DMS153 (cell line): ENCODE measurements at places on chromosomes 16 and 17.

DNA sequence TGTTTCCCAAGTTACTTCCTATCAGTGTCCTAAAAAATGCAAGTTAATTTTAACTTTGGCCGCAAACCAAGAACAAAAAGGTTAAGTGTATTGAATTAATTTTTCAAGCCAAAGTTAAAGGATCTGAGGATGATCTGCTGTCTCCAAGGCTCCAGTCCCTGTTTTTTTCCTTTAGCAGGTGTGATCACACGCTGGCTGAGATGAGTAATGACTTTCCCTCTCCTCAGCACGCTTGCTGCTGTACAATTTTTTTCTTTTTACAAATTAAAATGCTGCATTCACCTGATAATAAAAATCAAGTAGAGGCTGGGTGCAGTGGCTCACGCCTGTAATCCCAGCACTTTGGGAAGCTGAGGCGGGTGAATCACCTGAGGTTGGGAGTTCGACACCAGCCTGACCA is 3.9 kb upstream of the TNFSF12 start:
- no peak for DNase-seq

GRCh38 chr17:44137891-44138709 is 3.6 kb upstream of the HROB start:
- DNase-seq, result peak; percentile 71

DNA sequence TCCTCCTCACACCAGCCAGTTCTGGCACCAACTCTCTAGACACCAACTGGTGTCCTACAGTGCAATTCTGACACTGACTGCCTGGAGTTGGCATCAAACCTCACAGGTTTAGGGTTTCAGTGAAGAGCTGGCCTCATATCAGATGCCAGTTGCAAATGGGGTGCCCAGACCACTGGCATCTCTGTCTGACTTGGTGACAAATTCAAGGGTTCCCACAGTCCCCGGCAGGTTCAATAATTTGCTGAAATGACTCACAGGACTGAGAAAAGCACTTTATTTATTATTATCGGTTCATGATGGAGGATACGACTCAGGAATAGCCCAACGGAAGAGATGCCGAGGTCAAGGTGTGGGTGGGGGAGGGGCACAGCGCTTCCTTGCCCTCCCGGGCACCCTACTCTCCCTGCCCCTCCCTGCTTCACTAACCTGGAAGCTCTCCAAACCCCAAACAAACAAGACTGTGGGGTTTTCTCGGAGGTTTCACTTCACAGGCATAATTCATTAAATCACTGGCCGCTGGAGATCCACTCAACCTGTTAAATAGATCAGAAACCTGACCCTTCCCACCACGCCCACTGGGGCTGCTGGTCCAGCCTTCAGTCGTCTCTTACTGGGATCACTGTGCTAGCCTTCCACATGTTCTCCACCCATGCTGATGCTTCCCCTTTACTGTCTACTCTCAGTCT is 1.7 kb upstream of the NLRP1 start:
- peak; percentile 73 for DNase-seq

GRCh38 chr17:10549096-10549842 is at the start of gene MYH2:
Gene MYH2, minus strand, starts transcription at chr17:10549658. Its CDS starts 1,738 bp downstream, at chr17:10547920.
- DNase-seq, result no peak

- no peak for DNase-seq
These were observed 24.0 kb upstream of the SALL1 start for GRCh38 chr16:51175081-51175480.

DNA sequence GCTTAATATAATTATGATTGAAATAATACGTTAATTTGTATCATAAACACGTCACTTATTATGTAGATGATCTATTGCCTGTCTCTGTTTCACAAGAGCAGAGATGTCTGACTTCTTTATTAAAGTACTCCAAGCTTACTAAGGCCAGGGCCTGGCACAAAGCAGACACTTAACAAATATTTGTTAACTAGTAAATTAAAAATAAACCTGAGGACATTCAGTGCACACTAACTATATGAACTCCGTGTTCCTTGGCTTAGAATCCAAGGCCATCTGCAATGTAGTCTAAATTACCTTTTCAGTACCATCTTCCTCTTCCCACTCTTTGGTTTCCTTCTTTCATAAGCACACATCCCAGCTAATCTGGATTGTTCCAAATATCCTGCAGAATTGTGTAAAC is 210.8 kb upstream of the SOX9 start:
- DNase-seq, result no peak

DNA sequence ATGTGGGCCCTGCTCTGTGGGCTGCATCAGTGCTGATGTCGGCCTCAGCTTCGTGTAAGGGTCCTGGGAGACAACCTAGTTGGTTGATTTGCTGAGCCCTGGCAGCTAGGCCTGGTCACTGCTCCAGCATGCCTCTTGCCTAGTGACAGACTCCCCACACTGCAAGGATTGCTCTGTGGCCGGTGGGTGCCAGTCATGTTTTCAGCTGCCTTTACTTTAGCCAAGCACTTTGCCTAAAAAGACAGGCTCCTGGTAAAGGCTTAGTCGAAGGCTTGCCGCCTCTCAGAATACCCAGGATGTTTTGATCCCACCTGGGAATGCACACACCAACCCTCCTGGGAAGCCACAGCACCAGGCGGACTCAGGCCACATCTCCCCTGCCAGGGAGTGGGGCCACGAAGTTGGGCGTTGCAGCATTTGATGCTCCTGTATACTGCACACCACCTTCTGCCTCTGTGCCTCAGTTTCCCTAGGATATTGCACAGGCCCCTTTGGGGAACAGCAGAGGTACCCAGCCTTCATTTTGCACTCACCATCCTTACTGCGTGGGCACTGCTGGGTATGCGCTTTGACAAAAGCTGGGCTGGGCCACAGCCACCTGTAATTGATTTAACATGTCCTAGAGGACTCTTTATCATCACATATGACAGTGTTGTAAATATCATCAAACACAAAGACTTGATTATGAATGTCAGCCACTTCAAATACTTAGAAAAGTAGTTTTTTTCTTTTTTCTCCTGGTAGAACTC is 19.9 kb downstream of the GINS2 start:
- DNase-seq, result no peak

DNA sequence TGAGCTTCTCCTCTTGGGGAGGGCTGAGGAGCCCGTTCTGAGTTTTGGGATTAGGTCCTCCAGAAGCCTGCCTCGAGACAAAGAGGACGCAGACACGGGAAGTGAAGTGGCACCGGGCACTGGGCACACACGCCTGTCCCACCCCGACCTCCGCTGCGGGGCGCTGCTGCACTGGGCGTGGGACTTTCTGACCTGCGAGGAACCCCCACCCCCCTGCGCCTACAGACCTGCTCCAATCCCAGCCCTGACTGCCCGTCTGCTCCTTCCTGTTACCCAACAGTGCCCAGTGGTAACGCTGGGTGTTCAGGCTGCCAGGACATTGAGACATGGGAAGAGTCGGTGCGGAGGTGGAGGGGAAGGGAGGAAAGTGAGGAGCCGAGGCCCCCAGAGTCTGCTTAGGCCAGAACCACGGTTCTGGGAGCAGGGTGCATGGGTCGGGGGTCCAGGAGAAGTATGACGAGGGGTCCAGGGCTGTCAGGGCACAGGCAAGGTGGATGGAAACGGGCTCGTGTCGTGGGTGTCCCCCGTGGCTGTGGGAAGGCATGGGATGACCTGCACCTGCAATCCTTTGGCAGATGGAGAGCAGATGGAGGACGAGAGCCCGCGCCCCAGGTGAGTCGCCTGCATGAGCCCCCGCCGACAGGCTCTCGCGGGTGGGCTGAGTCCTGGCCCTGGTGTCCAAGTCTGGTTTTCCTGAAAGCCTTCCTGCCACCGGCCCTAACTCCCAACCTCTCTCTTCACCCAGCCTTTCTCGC is 112.0 kb upstream of the CREBBP start:
- DNase-seq, result no peak

DNA sequence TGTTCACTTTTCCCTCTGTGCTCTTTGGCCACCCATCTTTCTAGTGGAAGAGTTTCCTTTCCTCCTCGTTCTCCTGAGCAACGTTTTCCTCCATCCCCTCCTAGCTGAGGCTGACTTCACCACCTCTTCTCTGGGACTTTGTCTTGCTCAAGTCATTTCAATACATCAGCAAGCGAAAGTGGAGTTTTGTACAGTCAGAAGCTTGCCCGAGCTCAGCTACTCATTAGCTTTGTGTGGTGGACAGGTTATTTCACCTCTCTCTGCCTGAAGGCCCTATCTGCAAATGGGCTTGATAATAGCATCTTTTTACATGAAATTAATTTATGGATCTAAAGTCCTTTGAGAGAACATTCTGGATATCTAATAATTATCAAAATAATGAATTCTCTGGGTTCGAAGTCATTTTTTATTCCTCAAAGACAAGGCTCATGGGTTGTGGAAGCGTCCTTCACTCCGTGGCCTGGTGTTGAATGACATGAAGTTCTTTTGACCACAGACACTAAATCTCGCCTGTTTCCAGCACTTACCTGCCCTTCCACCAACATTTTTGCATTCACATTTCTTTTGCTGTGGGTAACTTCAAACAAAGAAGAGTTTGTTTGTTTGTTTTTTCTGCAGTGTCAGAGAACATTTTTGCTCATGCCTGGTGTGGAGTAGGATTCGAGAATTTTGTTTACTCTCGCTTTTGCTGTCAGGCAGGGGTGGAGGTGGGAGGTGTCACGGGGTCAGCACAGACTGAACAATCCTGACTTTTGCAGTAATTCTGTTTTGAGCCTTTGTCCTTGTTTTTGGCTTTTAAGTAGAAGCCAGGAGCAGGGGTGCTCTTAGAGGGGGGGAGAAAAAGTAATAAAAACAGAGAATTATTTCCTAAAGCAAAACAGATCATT is 155.0 kb upstream of the CACNG5 start:
- no peak for DNase-seq

- DNase-seq, result no peak
These were observed 17.3 kb upstream of the C16orf74 start for GRCh38 chr16:85768199-85768598.

GRCh38 chr17:45958994-45959665 is 39.9 kb upstream of the STH start:
- DNase-seq, result no peak

DNA sequence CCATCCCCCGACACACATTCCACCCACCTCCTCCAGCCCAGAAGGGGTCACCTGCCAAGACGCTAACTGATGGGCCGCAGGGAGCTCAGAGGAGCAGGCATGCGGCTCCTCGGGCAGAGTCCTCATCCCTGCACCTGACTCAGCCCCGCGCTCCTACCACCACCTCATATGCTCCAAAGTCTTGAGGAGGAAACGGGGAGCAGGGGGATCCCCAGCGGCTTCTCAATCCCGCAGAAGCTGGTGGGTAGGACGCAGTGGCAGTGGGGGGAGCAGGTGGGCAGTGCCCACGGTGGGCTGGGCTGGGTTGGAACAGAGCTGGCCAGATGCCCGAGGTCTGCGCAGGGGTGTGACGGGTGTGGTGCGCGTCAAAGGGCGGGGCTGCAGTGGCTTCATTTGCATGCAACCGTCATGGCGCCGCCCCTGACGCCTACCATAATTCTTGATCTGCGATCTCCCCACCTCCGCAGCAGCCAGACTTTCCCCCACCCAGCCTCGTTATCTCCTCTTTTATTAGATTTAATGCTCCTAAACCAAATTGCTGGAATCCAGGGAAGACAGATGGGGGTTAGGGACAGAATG is 39.0 kb upstream of the EMP2 start:
- DNase-seq, result no peak

DNA sequence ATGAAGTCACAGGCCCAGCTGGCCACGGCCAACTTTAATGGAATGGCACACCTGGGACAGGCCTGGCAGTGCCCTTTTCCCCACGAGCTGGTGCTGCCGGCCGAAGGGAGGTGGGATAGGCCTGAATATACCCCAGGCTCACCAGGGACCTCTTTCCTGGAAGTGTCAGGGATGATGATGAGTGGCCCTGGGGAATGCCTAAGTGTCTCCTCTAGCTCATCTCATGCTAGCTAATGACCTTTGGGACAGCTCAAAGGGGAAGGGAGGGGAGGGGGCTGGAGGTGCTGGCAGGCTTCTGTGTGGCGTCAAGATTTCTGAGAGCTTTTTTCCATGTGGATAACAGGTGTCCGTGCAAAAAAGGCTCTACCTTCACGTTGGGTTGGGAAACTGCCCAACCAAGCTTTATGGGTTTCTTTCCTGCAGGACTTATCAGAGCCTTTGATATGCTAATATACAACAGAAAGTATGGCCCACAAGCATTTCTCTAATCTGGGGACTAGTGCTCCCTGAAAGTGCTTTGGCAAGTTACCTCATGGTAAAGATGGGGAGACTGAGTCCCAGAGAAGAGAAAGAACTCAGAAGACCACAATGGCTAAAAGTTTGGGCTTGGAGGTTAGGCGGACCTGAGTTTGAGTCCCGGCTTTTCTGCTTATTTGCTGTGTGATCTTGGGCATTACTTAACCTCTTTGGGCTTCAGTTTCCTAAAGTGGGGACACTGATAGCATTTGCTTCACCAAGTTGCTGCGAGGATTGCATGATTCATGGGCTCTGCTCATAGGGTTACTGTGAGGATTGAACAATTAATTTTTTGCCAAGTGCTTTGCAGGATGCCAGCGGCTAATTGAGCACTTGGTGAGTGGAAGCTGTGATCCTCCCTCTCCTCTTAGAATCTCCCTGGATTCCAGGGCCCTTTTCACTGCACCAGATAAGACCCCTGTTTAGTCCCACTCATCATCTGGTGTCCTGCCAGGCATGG is 14.0 kb downstream of the ADGRG1 start:
- no peak for DNase-seq

GRCh38 chr16:15942931-15943690 is 6.3 kb upstream of the ABCC1 start:
- DNase-seq, result no peak

DNA sequence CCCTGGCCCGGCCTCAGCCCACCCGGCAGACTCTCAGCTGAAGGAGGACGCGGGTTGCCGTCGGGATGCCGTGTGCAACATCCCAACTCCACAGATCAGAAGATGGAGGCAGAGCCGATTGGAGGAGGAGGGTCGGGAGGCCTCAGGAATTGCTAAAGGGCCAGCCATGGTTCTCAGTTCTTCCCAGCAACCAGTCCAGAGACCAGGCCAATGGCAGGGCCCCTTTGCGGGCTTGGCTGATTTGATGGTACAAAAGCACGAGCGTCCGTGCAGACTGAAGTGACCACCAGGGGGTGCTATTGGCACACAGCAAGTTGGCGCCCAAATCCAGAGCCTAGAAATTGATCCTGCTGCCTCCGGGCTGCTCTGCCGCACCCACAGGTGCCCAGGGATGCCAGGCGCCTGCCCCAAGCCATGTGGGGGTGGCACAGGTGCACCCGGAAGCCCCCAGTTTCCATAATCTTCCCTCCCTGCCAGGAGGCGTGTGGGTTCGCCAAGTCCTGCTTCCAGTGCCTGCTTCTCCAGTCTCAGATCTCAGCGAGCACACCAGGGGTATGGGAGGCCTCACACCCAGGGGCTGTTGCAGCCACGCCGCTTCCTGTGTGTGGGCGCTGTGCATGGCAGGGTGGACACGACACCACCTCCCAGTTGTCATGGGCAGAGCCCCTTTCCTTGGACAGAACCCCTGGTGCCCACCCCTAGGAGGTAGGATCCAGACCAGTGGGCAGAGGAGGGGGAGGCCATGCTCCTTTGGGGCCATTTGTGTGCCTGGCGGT is 7.1 kb upstream of the TEX19 start:
- DNase-seq, result peak; percentile 84

- DNase-seq, result no peak
These were observed 3.9 kb upstream of the SLC12A3 start for GRCh38 chr16:56861092-56861610.

DNA sequence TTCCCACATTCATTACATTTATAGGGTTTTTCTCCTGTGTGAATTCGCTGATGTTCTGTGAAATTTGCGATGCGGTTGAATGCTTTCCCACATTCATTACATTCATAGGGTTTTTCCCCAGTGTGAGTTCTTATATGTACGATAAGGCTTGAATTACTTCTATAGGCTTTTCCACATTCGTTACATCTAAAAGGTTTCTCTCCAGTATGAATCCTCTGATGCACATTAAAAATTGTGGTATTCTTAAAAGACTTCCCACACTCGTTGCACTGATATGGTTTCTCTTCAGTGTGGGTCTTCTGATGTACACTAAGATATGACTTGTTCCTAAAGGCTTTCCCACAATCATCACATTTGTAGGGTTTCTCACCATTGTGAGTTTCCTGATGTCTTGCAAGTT is 30.4 kb downstream of the ZNF624 start:
- DNase-seq, result no peak
